ENCODE measurements at places on chromosomes 12 and 14.

DNA sequence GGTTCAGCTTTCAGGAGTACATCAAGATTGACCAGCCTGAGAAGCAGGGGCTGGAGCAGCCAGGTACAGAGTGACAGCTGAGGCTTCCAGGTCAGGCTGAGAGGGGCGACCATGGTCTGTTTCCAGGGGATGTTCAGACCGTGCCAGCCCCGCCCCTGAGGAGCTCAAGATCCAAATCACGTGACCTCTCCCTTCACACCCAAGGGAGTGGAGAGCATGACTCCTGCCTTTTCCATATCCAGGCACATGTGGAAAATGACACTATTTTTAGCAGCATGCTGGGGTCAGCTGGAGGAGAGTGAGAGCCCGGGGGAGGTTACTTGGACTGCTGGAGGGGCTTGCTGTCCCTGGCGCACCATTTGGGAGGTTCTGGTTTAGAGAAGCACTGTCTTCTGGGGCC is 92.7 kb downstream of the B4GALNT3 start:
- DNase-seq = no peak

- no peak for DNase-seq
Measured at GRCh38 chr14:68027276-68027675, 207.7 kb downstream of the RAD51B start.

DNA sequence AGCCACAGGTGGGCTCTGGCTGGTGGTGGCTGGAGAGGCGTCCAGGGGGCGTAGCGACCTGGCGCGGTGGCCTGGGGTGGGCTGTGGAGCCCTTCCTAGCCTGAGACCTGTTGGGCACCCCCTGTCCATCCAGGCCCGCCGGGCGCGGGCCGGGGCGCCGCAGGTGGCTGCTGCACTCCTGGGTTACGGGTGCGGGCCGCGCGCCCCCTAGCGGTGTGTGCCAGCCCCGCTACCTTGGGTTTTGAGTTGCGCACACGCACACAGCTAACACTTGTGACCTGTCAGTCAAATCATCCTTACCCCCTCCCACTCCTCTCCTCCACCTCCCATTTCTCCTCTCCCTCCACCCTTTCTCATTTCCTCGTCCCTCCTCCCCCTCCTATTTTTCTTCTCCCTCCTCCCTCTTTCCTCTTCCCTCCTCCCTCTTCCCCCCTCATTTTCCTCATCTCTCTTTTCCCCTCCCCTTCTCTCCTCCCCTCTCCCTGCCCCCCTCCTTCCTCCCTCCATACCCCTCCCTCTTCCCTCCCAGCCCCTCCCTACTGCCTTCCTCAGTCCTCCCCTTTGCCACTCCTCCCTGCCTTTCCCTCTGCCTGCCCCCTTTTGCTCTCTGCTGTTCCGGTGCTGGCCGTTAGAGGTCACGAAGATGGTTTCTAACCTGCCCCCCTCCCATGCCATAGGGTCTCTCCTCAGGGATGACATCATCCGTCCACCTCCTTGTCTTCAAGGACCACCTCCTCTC is 2.3 kb downstream of the MEG3 start:
- DNase-seq = no peak

GRCh38 chr14:75492832-75493591 is 29.3 kb upstream of the BATF start:
- DNase-seq = no peak

- DNase-seq = no peak
Measured at GRCh38 chr14:25026476-25027137, 23.3 kb downstream of the STXBP6 start.

DNA sequence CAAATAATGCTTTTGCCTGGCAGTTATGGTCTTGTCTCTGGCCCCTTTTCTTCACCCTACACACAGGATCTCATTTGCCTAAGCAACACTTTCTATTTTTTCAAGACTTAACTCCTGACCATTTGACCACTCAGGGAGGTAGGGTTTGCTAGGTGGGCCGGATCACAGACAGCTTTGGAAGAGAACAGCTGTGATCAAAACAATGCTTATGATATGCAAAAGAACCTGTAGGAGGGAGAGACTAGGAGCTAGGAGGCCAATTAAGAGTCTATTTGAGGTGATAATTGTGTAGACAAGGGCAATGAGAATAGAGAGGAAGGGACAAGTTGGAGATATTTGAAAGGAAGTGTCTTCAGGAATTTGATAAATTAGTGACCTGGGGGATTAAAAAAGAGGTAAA is 12.3 kb upstream of the DACT1 start:
- DNase-seq = peak; percentile 78

DNA sequence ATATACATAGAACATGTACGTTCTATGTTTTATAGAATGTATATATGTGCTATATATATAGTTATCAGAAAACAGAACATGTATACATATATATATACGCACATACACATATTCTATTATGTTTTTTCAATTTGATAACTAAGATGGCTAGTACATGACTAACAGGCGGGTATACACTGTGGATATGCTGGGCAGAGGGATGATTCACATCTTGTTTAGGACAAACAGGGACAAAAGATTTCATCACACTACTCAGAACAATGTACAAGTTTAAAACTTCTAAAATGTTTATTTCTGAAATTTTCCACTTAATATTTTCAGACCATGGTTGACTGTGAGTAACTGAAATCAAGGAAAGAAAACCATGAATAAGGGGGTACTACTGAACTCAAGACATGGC is 17.4 kb downstream of the TIMELESS start:
- no peak for DNase-seq

All from endodermal cell (in vitro differentiated cells).